Activated naive CD8-positive, alpha-beta T cell treated with anti-CD3 and anti-CD28 coated beads, Interleukin-2, amount 10 ng/mL, durations not matched to agents 7 days and 5 days (primary cell): ENCODE measurements at places on chromosomes 1 and 21. TPM values are rescaled to one million over a fixed set of nuclear protein-coding genes. Genes with fewer than 3 reads are reported as not detected.

CORT gene
- total RNA-seq, result 0.31 TPM

FPGT gene
- 12.4 TPM for total RNA-seq

DNA sequence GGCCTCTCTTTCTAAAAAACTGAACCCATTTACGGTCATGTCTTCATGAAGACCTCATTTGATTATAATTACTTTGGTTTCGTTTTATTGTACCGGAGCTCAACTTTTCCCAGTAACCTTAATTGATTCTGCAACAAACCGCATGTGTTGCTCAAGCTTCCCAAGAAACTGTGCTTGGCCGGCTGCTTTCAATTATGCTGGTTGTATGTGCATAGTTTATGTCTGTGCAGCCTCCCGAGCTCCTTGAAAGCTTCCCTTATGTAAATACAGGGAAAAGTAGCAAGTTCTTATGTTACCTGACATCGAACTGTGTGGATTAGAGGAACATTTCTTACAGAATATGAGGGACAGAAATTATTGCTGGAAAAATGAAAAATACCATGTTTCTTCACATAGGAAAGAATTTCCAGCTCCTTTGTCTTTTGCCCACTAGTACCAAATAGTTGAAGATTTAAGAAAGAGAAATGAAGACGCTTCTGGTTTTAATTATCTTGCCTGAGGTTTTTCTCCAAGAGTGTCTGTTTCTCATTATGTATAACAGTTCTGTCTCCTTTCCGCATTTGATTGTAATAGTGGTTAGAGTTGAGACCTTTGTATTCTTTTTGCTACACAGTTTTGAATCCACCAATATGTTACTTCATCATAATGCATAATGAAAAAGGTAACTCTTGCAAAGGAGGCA, 2.1 kb downstream of the VCAM1 start:
- H3K27ac ChIP-seq, result no peak overlapping the region
- DNase-seq, result no peak
- H3K4me3 ChIP-seq, result no peak overlapping the region
- peaks cover 33% of the 10 kb centered on the region for H3K27me3 ChIP-seq

DNA sequence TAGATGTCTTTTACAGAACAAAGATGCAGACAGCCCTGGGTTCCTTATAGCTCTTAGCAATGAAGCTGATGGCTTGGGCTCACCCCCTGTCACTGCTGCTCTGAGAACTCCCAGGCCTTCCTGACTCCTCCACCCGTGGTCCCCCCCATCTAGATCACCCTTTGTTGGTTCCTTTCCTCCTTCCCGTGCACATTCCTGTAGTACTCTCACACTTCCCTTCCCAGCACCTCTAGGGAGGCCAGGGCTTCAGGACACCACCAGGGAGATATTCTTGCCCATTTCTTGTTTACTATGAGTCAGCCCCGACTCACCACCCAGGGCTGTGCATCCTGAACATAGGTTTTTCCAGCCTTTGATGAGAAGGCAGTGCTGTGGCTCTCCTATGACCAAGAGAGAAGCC, 14.4 kb upstream of the NOS1AP start:
- H3K36me3 ChIP-seq, result no peaks in the 10 kb centered on the region
- H3K4me3 ChIP-seq, result no peak overlapping the region
- peaks cover 3% of the 10 kb centered on the region for H3K4me1 ChIP-seq
- H3K27me3 ChIP-seq, result peaks cover 5% of the 10 kb centered on the region

- DNase-seq, result no peak
- no peaks in the 10 kb centered on the region for H3K27me3 ChIP-seq
- no peak overlapping the region for H3K4me3 ChIP-seq
- H3K4me1 ChIP-seq, result no peaks in the 10 kb centered on the region
These were observed 511.8 kb upstream of the USP24 start for GRCh38 chr1:55726994-55727393.

DNA sequence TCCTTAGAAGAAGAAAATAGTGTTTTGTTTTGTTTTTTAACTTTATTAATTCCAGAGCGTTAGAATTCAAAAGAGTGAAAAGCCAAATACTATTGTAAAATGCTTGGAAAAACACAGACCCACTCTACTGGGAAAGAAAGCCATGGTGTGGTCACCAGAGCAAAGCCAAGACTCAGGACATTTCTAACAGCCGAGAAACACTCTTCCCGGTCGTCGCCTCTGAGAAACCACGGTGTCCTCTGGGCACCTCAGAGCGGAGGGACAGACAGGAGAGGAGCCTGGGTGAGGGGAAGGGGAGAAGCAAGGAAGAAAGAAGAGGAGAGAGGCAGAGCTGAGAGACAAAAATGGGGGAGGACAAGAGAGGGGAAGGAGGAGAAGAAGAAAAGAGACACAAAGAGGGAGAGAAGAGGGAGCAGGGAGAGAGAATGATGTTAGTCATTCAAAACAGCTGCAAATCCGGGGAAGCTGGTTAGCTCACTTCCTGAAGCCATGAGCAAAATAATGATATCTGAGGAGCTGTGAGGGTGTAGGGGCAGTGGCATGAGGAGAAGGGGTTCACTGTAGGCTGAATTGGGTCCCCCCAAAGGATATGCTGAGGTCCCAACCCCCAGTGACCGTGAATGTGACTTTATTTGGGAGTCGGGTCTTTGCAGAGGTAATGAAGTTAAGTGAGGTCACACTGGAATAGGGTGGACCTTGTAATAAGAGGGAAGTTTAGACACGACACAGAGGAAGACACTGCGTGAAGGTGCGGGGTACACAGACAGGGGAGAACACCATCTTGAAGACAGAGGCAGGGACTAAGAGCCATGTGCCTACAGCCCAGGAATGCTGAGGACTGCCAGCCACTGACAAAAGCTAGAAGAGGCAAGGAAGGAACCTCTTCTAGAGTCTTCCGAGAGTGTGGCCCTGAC, 58.2 kb upstream of the DMRTB1 start:
- no peak overlapping the region for H3K27ac ChIP-seq
- no peak for DNase-seq
- no peak overlapping the region for H3K4me3 ChIP-seq
- no peaks in the 10 kb centered on the region for H3K4me1 ChIP-seq

- H3K27me3 ChIP-seq, result no peaks in the 10 kb centered on the region
- H3K4me3 ChIP-seq, result no peak overlapping the region
- no peak for DNase-seq
- no peaks in the 10 kb centered on the region for H3K36me3 ChIP-seq
- H3K27ac ChIP-seq, result no peak overlapping the region
These were observed 391.8 kb downstream of the DISC1 start for GRCh38 chr1:232018231-232019025.

DNA sequence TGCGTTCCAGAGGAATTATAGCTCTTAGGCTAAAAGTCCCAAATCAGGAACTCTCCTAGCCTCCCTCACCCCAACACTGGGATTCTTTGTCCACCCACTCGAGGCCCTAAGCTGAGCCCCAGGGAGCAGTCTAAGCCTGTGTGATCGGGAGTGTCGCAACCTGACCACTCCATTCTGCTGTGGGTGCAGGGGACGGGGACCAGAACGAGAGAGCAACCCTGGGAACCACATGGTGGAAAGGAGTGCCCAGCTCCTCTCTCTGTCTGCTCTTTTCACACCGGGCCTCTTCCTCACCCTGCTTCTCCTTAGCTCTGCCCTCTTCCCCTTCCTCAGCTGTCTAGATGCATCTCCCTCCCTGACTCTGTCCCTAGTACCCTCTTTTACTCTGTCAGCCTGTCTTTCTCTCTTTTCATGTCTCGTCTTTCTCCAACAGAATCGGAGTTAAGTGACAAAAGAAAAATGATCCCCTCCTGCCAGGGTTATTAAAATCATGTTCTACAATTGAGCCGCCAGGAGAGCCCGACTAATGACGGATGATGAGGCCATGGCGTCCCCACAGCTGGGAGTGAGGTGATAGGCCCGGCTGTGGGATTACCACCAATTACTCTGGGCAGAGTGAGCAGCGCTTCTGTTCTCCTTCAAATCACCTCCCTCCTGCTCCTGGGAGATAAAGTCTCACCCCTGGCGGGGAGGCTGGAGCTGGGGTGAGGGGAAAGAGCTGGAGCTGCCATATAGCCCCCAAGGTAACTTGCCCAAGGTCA, 34.5 kb upstream of the CSF3R start:
- H3K36me3 ChIP-seq, result no peaks in the 10 kb centered on the region
- H3K27me3 ChIP-seq, result peaks cover 4% of the 10 kb centered on the region
- peaks cover 13% of the 10 kb centered on the region for H3K4me1 ChIP-seq
- DNase-seq, result no peak
- H3K4me3 ChIP-seq, result no peak overlapping the region
- H3K27ac ChIP-seq, result no peak overlapping the region

- H3K27me3 ChIP-seq, result peaks cover 72% of the 10 kb centered on the region
- peak overlapping the region; percentile 25 for H3K4me3 ChIP-seq
- no peaks in the 10 kb centered on the region for H3K36me3 ChIP-seq
- H3K27ac ChIP-seq, result no peak overlapping the region
- DNase-seq, result peak; percentile 58
These were observed 38.2 kb upstream of the H6PD start for GRCh38 chr1:9196129-9197040.

DNA sequence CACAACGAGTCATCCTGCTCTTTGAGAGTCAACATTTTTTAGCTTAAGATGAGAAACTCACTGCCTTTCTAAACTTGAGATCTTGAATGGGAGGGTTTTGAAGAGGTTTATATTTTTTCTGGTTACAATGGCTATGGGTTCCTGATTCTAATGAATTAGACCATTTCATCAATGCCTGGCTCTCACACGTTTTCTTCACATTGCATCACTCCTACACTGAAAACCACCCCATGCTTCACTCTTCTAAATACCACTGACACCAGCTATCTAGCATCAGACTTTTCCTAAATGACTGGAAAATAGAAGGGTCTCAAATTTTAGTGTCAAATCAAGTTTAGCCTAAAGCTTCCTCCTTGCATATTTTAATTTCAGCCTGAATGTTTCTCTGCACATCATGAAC, 606.1 kb upstream of the USP24 start:
- peaks cover 3% of the 10 kb centered on the region for H3K27me3 ChIP-seq
- no peak overlapping the region for H3K27ac ChIP-seq
- no peaks in the 10 kb centered on the region for H3K36me3 ChIP-seq

DNA sequence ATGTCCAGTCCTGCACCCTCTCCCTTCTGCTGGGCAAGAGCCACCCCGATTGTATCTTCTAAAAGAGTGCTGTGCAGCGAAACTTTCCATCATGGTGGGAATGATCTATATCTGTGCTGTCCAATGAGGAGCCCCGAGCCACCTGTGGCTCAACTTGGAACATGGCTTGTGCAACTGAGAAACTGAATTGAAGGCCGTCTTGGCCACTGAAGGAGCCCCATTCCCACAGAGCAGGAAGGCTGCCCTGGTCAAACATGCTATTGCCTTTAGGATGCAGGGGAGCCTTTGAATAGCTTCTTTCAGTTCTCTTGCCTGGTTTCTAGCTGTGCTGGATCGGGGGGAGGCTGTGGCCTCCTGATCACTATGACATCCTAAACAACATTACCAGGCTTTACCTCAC, 427.6 kb downstream of the SETD4 start:
- peaks cover 3% of the 10 kb centered on the region for H3K27me3 ChIP-seq
- DNase-seq, result no peak
- H3K27ac ChIP-seq, result no peak overlapping the region
- no peaks in the 10 kb centered on the region for H3K4me1 ChIP-seq
- H3K36me3 ChIP-seq, result no peaks in the 10 kb centered on the region

- peaks cover 13% of the 10 kb centered on the region for H3K4me1 ChIP-seq
- no peak overlapping the region for H3K27ac ChIP-seq
- DNase-seq, result no peak
- H3K36me3 ChIP-seq, result peaks cover 19% of the 10 kb centered on the region
- peak overlapping the region; percentile 1 for H3K4me3 ChIP-seq
- H3K27me3 ChIP-seq, result no peaks in the 10 kb centered on the region
These were observed 128.8 kb upstream of the RAVER2 start for GRCh38 chr1:64616039-64616438.

GRCh38 chr1:105243969-105244368, 1494.3 kb downstream of the AMY1C start:
- no peak overlapping the region for H3K4me3 ChIP-seq
- H3K27me3 ChIP-seq, result no peaks in the 10 kb centered on the region

GRCh38 chr21:36491209-36491910, 11.4 kb upstream of the CLDN14 start:
- DNase-seq, result no peak
- H3K27me3 ChIP-seq, result peaks cover 2% of the 10 kb centered on the region
- no peak overlapping the region for H3K27ac ChIP-seq
- no peaks in the 10 kb centered on the region for H3K36me3 ChIP-seq
- no peak overlapping the region for H3K4me3 ChIP-seq

- H3K27me3 ChIP-seq, result no peaks in the 10 kb centered on the region
- H3K36me3 ChIP-seq, result no peaks in the 10 kb centered on the region
- H3K27ac ChIP-seq, result no peak overlapping the region
- DNase-seq, result no peak
These were observed 24.6 kb upstream of the LYPLAL1 start for GRCh38 chr1:219149009-219149577.

DNA sequence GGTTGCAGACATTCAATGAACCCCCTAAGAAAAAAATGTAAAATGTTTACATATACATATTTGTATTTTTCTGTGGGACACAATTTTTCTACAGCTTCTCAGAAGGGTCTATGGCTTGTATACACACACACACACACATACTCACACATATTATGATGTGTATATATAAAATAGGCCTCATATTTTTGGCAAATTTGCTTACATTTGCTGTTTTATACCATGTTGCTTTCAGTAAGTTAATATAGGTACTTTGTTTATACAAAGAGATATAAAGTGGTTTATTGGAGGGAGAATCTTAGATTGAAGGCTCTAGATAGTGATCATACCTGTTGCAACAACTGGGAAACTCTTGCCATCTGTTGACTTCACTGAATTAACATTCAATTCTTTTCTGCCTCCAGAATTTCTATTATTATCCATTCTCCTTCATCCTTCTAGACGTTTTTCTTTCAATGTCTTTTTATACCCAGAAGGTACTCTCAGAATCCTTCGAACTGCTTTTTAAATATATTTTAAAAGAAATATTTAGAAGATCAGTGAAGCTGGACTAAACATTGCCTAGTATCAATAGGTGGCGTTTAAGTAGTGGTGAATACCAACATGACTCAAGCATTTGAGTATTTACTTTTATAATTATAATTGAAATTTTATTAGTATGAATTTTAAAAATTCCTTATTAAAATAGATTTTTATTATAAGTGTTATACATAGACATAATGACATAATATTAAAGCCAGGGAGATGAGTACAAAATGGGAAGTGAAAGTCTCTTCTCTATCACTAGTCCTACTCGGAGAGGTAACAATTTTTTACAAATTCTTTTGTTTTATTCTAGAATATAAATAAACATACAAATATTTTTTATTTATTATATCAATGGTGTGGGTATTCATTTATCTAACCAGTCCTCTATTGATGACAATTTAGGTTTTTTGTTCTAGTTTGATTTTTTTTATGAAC, 10.2 kb downstream of the CD55 start:
- H3K4me3 ChIP-seq, result no peak overlapping the region
- DNase-seq, result no peak
- H3K27me3 ChIP-seq, result no peaks in the 10 kb centered on the region
- no peak overlapping the region for H3K27ac ChIP-seq
- H3K36me3 ChIP-seq, result peaks cover 79% of the 10 kb centered on the region
- H3K4me1 ChIP-seq, result peaks cover 58% of the 10 kb centered on the region

DNA sequence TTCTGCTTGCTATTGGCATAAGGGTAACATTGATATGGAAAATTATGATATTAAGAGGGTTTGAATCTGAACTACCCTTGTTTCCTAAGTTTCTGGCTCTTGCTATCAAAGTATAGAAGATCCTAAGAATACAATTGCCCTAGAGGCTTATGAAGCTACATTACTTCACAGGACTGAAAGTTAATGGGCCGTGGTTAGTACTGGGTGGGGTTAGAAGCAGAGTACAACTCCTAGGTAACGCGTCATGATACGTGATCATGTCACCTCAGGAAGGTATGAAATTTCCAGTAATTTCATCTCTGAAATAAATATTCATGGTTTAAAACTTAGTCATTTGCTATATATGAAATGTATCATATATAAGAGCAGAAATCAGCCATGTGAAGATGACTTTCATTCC, 743.8 kb upstream of the NEGR1 start:
- no peaks in the 10 kb centered on the region for H3K27me3 ChIP-seq
- no peak for DNase-seq
- H3K4me3 ChIP-seq, result no peak overlapping the region
- no peaks in the 10 kb centered on the region for H3K36me3 ChIP-seq
- H3K4me1 ChIP-seq, result no peaks in the 10 kb centered on the region
- H3K27ac ChIP-seq, result no peak overlapping the region
